ENCODE measurements at places on chromosomes 7 and 10.

GRCh38 chr10:129706523-129706922 is 239.5 kb downstream of the MGMT start:
- no peak for DNase-seq

- no peak for DNase-seq
Observed at GRCh38 chr10:33314811-33315561, 19.5 kb downstream of the NRP1 start.

- no peak for DNase-seq
Observed at GRCh38 chr7:27802999-27803398, 63.0 kb downstream of the TAX1BP1 start.

DNA sequence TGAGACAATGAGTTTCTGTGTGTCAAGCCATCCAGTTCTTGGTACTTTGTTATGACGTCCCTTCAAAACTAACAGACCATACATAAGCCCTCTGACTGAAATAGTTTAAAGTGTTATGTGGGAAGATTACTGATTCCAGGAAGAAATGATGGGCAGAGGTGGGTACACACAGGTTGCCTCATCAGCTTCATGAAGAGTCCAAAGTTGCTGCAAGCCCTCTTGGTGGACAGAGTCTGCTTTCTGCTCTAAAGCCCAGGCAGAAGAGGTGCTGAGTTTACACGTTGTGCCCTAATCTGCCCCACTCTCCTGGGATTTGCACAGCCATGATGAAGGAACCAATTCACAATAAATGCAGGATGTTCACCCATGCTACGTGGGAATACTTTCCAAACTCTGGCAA is 187.4 kb downstream of the PARD3 start:
- no peak for DNase-seq

- DNase-seq, result no peak
Observed at GRCh38 chr10:3407208-3407607, 234.6 kb upstream of the PITRM1 start.

- no peak for DNase-seq
Observed at GRCh38 chr7:121102619-121103018, 114.1 kb downstream of the CPED1 start.

GRCh38 chr10:58950618-58951017 is 225.8 kb upstream of the PHYHIPL start:
- DNase-seq, result peak; percentile 55

DNA sequence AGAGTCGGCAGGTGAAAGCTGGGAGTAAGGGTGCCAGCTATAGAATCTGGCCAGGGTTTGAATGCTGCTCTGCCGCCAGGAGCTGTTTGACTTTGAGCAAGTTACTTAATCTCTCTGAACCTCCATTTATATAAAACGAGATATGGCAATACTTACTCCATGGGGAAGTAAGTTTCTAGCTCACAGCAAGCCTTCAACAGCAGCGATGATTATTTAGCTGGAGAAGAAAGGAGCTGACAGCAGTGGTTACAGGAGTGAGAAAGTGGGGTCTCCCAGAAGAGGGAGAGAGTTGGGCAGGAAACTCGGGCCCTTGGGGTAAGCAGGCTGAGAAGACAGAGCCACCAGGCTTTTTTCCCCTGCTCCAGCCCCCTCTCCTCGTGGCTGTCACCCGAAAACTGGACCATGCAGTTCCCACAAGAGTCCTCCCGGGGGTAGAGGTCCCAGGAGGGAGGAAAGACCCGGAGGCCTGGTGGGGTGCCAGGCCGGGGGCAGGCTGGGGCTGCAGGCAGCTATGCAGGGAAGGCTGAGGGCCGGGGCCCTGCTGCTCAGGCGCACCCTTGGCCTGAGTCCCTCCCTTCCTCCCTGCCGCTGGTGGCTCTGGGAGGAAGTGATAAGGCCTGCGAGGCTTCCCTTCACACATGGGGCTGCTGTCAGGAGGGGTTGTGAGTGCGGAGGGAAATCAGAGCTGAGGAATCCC is 3.5 kb downstream of the NOS3 start:
- no peak for DNase-seq

- no peak for DNase-seq
Observed at GRCh38 chr10:44478876-44479705, 94.2 kb upstream of the CXCL12 start.

DNA sequence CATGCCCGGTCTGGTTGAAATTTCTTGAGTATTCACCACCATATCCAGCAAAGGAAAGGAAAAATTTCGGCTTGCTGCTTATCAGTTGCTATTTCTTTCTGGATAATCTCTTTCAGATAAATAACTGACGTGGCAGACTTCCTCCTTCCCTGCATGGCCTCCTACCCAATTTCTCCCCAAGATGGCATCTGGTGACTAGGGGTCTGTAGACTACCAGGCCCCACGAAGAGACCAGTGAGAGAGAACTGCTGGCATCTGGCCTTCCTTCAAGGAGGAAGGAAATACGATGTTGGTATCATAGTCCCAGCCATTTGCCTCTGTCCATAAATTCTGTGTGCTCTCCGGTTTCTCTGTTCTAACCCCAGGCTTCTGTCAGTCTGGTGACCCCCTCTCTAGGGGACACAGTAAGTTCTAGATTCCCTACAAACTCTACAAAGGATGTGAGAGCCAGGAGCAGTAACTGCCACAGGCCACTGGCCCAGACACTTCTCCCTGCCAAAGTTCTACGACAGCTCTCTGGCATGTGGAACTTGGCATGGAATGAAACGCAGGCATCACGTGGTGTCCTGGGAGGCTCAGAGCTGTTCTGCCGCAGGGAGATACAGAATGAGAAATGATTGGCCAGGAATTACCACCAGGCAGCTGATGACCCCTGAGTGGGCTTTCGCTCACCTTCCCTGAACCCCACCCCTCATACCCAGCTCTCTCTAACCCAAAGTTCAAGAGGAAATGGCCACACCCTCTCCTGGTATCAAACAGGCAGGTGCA is 30.0 kb upstream of the MSRB2 start:
- DNase-seq, result peak; percentile 93

GRCh38 chr10:102595293-102595692 is 49.0 kb upstream of the TRIM8 start:
- no peak for DNase-seq

DNA sequence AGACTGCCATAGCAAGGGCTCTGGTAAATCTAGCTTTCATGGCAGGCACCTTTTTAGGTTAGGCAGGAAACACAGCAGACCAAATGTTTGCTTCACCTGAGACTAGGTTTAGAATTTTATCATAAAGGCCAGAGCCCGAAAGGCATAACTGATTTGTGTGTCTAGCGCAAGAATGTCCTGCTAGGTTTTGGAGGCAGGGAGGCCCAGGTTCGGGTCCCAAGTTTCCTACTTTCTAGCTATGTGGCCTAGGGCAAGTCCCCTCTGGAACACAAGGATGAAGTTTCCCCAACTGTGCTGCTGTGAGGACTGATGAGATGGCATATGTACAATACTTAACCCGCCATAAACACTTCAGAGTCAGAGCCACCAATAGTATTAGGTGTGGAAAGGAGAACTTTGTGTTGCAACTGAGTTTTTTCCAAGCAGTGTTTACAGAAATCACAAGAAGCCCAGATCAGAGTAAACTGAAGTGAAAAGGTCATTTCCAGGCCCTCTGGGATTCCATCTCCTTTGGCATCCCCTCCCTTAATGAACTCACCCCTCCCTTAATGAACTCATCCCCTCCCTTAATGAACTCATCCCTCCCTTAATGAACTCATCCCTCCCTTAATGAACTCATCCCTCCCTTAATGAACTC is 244.9 kb downstream of the SKAP2 start:
- no peak for DNase-seq

- DNase-seq, result peak; percentile 21
Observed at GRCh38 chr7:47128700-47129099, 453.2 kb downstream of the TNS3 start.

- no peak for DNase-seq
Observed at GRCh38 chr10:84659027-84659426, 330.6 kb downstream of the CCSER2 start.

- no peak for DNase-seq
Observed at GRCh38 chr10:47082055-47082784, 171.0 kb downstream of the PTPN20 start.

DNA sequence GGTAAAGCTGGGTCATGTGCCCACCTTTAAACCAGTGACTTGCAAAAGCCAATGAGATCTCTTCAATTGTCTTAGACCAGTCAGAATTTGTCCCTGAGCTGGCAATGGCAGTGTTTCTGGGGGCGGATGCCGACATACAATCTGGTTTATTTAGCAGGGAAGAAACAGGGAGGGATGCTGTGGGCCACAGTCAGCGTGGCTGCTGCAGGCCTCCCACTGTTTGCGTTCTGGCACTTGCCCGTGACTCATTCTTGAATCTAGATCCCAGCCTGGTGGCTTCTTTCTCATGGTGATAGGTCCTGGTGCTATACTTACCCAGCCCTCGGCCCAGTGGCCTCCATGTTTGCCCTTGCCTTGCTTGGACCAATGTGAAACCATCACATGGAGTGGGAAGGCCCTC is 3.1 kb upstream of the CPA1 start:
- DNase-seq, result no peak

- peak; percentile 68 for DNase-seq
Observed at GRCh38 chr10:128035557-128035973, 90.7 kb downstream of the MKI67 start.

- no peak for DNase-seq
Observed at GRCh38 chr10:16748749-16749148, 68.5 kb downstream of the RSU1 start.

GRCh38 chr10:100723180-100723579 is 22.2 kb upstream of the PAX2 start:
- DNase-seq, result no peak

DNA sequence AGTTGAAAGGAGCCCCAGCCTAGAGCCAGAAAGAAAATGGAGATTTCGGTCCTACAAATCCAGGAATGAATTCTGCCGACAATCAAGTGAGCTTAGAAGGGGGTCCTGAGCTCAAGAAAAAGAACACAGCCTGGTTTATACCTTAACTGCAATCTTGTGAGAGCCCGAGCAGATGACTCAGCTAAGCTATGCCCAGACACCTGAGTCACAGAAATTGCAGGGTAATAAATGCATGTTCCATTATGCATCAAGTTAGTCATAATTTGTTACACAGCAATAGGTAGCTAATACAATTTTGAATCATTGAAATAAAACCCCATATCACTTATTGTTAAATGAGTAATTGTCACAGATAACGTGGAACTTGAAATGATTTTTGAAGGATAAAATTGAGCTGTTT is 111.8 kb upstream of the FOXP2 start:
- DNase-seq, result no peak

GRCh38 chr10:104492329-104492940 is 138.8 kb downstream of the CFAP58 start:
- no peak for DNase-seq

DNA sequence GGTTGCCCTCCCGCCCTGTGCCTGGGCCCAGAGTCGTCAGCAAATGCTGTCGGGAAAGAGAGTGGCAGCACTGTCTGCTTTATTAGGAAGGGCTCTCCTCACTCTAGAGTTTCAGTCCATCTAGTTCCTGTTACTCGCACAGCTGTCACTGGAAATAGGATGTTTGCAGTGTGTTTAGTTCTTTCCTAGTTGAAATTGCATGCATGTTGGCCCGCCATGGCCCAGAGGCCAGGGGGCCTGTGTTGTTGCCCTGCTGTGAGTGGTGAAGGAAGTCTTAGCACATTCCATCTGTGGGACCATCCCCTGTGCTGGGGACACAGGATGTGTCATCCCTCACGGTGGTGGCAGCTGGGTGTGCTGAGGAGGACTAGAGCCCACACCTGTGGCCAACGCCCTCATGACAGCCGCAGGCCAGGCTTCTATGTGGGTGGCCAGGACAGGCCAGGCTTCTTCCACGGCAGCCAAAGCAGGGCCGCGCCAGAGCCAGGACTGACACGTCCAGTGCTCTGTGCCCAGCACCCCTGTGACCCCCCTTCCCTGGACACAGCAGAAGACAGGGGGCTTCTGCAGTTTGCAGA is 45.4 kb downstream of the ZNF467 start:
- no peak for DNase-seq

DNA sequence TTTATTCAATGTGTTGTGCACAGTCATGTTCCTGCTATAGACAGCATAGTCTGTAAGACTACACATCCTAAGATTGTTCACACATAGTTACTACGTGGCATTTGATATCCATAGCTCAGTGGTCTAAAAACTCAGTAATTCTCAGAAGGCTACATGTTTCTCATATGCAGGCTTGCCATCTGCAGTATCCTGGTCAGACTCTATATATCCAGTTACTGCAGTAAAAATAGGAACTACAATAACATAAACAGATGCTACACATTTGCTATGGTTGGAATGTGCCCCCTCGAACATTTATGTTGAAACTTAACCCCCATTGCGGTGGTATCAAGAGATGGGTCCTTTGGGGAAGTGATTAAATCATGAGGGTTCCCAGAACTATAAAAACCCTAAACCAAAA is 1377.8 kb upstream of the LRRTM3 start:
- DNase-seq, result no peak

DNA sequence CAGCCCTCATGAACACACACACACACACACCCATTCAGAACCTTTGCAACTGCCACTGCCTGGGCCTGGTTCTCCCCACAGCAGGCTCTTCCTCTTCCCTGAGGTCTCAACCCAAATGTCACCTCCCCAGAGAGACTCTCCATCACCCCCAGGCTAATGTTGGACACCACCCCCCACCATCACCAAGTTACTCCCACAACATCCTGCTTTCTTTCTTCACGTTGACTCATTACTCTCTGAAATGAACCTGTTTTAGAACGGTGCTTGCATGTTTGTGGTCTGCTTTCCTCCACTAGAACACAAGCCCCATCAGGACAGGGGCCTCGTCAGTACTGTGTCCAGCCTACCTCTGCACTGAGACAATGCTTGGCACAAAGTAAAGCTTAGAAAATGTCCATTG is 16.0 kb downstream of the AFAP1L2 start:
- DNase-seq, result no peak

DNA sequence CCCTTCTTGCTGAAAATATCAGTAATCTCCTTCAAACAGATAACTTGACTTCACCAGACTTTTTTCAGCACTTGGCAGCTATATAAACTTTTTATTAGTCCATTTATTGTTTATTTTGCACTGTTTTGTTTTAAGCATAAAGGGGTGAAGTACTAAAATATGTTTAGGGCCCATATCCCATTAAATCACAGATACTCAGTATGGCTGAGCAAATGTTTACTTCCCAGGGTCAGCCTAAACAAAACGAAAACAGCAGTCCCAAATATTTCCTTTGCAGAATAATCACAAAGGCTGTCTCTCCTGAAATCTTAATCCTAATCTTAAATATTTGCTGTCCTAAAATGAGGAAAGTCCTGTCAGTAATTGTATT is 649.6 kb downstream of the TNS3 start:
- DNase-seq, result no peak

DNA sequence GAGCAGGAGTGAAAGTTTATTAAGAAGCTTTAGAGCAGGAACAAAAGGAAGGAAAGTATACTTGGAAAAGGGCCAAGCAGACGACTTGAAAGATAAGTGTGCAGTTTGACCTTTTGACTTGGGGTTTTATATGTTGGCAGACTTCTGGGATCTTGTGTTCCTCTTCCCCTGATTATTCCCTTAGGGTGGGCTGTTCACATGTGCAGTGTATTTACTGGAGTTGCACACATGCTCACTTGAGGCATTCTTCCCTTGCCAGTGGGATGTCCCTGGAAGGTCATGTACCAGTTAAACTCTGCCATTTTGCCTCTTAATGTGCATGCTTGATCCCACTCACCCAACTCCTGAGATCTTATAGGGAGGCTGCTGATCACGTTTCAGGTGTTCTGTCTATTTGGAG is 23.4 kb upstream of the ARHGAP12 start:
- no peak for DNase-seq

- DNase-seq, result peak; percentile 28
Observed at GRCh38 chr10:80530251-80530650, 7.5 kb upstream of the SH2D4B start.
